SW 1271 (cell line): ENCODE measurements at places on chromosomes 12 and 14.

GRCh38 chr12:24948420-24948756, 513 bp downstream of the BCAT1 start:
- DNase-seq, result no peak

GRCh38 chr12:102169922-102170621, 27.6 kb downstream of the PMCH start:
- no peak for DNase-seq

GRCh38 chr12:61546296-61546695, 713.9 kb upstream of the USP15 start:
- no peak for DNase-seq

DNA sequence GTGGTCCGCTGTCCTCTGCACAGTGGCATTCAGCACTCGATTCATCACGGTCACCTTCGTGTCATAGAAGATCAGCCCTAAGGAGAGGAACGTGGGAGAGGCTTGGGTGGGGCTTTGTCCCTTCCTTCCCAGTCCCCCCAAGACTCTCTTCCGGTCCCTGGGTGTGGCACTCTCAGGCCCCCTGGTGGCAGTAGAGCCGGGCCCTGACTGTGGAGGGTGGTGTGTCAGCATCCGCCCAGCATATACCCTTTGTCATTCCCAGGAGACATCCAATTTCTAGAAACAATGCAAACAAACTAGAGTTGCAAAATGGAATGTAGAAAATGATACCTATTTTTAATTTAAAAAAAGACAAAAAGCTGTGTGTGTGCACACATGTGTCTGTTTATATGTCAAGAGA, 45.0 kb downstream of the TRAFD1 start:
- no peak for DNase-seq

DNA sequence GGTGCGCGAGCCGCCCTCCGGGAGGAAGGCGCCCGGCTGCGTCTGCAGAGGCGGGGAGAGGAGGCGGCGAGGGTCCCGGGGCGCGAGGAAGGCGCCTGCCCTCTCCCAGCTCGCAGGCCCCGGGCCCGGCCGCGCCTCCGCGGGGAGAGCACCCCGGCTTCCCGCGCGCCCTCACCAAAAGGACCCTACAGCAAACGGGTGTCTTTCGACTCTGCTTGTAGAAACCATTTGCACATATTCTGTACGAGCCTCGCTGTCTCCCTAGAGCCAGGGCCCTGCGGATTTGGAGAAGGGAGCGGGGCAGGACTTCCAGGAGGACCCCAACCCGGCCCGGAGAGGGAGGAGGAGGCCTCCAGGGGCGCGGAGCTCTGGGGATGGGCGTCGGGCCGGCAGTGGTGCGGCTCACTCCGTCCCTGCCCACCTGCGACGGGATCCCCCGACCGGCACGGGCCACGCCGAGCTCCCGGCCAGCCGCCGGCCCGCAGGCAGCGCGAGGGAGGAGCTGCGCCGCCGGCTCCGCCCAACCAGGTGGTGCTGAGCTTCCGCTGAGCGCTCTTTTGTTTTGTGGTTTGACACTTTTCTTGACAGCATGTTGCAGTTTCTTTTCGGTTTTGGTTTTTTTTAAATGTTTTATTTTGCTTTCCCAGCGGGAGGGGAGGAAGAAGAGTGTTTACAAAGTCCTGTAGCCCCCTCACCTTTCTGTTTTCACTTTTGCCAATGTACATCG, 103.3 kb upstream of the FKBP4 start:
- no peak for DNase-seq

GRCh38 chr12:47111392-47111778, 31.6 kb upstream of the AMIGO2 start:
- no peak for DNase-seq

- no peak for DNase-seq
Observed at GRCh38 chr14:73749706-73750530, 35.7 kb upstream of the PNMA1 start.

- peak; percentile 81 for DNase-seq
Observed at GRCh38 chr12:53220694-53221202, 11.3 kb downstream of the RARG start.

- DNase-seq, result no peak
Observed at GRCh38 chr14:76101391-76102379, 50.0 kb upstream of the GPATCH2L start.

DNA sequence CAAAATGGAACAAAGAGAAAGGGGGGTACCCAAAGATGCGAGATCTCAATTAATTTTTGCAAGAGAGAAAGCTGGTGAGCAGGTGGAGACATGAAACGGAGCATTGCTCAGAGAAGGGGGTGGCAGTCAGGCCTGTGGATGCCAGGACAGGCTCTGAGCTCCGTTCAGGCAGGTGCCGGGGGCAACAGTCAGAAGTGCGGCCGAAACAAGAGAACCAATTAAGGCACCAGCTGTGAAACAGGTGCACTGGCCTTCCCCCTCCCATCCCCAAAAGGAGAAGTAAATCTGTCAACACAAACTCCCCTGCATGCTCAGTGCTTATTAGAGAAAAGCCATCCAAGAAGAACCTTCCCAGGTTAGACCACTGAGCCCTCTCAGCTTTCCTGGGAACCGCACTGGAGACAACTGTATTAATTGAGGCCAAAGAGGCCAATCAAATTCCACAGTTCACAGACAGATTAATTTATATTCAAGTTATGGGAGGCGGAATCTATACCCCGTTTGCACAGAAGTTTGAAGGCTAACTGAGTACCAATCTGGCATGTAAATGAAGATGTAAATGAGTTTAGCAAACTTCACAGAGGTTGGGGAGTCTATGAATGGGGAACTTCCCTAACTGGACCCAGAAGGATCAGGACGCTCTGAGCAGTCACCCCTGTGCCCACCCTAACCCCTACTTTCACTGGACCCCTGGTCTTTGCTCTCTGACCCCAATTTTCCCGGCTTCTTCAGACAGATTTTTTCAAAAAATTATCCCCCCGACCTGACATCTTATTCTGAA, 20.9 kb downstream of the OAS2 start:
- no peak for DNase-seq

GRCh38 chr12:94684416-94685142, 34.2 kb upstream of the TMCC3 start:
- DNase-seq, result no peak

GRCh38 chr12:132014092-132014914, 64.6 kb downstream of the EP400 start:
- no peak for DNase-seq

- no peak for DNase-seq
Observed at GRCh38 chr12:128825835-128826234, 2.1 kb upstream of the SLC15A4 start.

GRCh38 chr14:68787092-68787992, 5.5 kb downstream of the ZFP36L1 start:
- DNase-seq, result no peak

DNA sequence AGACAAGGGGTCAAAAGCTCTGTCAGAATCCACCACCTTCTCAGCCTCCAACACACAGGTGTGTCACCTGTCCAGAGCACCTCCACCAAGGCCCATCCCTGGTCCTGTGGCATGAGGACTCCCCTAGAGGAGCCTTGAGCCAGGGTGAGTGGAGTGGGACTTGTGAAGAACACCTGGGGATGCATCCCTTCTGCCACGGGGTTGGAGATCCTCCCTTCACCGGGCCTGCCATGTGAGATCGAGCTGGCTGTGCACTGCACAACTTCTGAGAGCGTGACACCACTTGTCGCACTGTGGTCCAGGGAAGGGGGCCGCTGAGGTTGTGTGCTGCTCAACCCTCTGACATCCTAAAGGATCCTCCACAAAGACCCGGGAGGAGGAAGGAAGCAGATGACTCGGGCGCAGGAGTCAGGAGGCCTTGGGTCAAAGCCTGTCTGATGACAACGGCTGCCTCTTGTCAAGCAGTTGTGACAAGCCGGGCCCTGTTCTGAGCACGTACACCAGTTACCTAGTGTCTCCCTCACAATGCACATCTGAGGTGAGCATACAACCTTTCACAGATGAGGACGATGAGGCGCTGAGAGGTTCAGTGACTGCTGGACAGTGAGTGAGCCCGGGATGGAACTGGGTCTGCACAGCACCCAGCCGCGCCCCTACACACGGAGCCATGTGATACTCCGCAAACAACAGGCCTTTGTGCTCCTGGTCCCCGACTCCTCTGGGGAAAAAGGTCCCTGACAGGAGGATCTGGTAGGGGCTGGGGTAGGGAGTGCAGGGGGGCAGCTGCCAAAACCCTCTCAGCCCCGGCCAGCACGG, 35.6 kb downstream of the CHGA start:
- no peak for DNase-seq

DNA sequence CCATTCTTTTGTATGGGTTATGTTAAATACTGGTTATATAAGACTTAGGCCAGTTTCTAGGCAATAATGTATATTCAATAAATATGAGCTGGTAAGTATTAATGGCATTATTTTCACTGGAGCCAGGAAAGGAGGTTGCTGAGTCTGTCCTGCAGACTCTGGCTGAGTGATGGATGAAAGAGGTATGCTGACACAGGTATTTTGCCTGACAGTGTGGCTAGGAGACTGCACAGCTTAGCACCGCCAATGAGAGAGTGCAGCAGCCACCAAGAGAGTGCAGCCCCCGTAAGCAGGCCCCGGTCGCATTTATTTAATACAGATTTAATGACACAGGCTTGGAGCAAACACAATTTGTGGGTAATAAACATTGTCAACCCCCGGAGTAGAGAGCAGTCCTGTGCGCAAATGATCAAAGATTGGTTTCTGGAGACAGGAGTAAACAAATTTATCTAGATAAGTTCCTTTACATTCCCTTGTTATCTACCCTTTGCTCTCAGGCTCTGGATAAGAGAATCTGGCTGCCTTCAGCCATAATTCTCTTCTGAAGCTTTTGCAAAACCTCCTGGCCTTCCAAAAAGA, 37.4 kb downstream of the TMTC3 start:
- no peak for DNase-seq

- no peak for DNase-seq
Observed at GRCh38 chr14:101150039-101150610, 246.6 kb upstream of the RTL1 start.

GRCh38 chr12:102865821-102866615, 51.0 kb downstream of the PAH start:
- DNase-seq, result no peak

GRCh38 chr12:46659032-46659650, 166.7 kb downstream of the SLC38A4 start:
- no peak for DNase-seq

- DNase-seq, result no peak
Observed at GRCh38 chr14:36493761-36494160, 26.3 kb downstream of the NKX2-1 start.

DNA sequence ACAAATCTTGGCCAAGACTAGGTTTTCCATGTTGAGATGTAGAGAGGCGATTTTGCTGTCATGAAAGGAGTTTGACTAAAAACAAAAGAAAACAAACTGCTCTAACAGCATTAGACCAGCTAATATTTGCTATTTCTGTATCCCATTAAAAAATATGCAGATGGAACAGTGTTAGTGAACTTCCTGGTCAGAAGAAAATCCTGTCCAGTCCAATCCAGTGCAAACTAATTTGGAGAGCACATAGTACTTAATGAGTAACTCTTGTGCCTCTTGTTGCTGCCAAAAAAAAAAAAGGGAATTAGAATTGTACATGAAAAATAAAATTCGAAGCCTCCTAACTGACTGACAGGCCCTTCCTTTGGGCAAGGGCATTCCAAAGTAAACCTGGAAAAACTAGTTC, 298.8 kb downstream of the ETNK1 start:
- no peak for DNase-seq

- no peak for DNase-seq
Observed at GRCh38 chr12:63495974-63496373, 172.3 kb downstream of the DPY19L2 start.

DNA sequence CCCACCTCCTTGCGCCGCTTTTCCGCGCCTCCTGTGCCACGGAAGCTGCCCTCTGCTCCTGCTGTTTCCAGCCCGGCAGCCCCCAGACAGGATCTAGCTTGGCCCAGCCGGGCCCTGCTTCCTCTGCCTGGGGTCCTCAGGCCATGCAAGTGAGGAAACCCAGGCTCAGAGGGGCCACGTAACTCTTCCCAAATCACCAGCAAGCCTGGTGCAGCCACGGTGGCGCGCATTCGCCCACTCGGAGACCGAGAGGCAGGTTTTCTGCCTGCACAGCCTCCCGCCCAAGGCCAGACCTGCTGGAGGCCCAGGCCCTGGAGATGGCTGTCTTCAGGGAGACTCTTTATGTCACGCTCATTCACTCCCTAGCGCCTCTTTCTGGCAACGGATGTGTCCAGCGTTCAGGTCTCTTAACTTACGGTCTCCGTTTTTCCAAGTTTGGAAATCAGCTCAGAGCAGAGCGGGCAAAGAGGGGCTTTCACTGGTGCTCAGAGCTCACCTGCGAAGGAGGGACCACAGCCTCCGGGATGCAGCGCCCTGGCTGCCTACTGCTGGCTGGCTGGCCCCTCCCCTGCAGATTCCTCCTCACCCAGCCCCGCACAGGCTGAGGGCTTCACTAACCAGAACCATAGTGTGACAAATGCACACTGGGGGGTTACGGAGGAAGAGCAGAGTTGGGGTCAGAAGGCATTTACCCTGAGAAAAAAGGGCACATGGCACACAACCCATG, 20.6 kb upstream of the CEP170B start:
- no peak for DNase-seq

DNA sequence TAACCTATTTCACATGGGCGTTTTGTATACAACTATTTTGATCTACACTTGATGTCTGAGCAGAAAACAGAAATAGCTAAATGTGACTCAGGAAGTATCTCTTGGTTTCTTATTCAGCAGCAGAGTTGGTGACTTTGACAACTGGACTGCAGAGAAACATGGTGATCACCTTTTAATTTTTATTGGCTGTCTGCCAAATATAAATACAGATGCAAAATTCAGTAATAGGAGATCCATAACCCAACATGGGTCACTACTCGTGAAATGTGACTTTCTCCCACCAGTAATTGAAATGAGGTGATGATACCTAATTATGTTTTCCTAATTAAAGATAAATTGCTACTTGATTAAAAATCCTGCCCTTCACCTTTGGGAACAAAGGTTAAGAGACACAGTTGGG, 487.1 kb downstream of the NELL2 start:
- DNase-seq, result no peak

- no peak for DNase-seq
Observed at GRCh38 chr14:34038358-34039057, 87.6 kb upstream of the EGLN3 start.
